Mesothelial cell of epicardium (in vitro differentiated cells): ENCODE measurements at places on chromosomes 1 and 21.

DNA sequence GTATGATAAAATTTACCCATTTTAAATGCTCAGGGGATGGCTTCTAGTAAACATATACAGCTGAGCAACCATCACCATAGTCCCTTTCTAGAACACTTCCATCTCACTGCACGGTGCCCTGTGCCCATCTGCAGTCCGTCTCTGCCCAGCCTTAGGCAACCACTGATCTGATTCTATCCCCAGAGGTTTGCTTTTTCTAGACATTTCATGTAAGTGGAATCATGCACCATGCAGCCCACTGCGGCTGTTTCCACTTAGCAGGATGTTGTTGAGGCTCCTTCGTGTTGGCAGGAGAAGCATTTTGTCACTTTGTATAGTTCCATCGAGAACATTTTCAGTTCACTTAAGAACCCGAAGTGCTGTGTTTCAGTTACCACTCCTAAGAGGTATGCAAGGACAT, 27.8 kb upstream of the VAMP3 start:
- H3K4me3 ChIP-seq: no peak overlapping the region
- H3K36me3 ChIP-seq: peaks cover 6% of the 10 kb centered on the region
- H3K27me3 ChIP-seq: no peaks in the 10 kb centered on the region
- H3K27ac ChIP-seq: no peak overlapping the region

GRCh38 chr21:29145852-29146453, 15.5 kb downstream of the MAP3K7CL start:
- no peaks in the 10 kb centered on the region for H3K36me3 ChIP-seq
- no peak overlapping the region for H3K4me3 ChIP-seq
- H3K27me3 ChIP-seq: no peaks in the 10 kb centered on the region
- no peak overlapping the region for H3K27ac ChIP-seq
- DNase-seq: no peak
- H3K4me1 ChIP-seq: peaks cover 6% of the 10 kb centered on the region

DNA sequence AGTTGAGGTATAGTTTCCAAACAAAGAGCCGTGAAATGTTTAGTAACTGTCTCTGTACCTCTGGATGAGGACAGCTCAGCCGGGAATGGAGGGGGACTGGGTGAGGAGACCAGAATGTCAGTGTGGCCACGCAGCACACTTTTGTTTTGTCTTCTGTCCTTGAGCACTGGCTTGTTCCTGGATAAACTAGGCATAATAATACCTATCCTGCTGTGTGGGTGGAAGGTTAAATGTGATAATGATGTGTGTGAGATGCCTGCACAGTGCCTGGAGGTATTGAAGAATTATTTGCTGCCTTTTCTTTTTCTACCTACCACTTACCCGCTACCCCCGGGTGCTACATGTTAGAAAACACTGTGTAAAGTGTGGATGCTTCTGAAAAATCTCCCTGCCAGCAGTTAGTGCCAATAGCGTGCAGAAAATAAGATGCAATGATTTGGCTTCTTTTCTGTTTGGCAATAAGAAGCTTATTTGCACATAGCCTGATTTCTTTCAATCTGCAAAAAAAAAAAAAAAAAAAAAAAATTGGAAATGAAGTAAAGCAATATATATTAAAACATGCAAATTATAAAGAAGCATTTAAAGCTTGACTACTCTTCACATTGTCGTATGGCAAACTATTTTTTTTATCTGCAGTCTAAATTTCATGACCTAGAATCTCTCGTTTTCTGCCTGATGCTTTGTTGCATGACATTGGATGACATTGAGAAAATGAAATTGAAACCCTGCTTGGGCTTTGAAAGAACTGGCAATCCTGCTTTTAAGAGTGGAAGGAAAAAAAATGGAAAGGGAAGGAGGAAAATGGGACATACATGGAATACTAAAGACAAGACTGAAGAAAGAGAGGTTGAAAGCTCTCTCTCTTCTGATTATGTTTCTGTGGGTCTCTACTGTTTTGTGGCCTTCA, 89.5 kb downstream of the DISC1 start:
- DNase-seq: no peak
- H3K27me3 ChIP-seq: peaks cover 4% of the 10 kb centered on the region
- no peaks in the 10 kb centered on the region for H3K36me3 ChIP-seq
- H3K27ac ChIP-seq: no peak overlapping the region
- no peak overlapping the region for H3K4me3 ChIP-seq

DNA sequence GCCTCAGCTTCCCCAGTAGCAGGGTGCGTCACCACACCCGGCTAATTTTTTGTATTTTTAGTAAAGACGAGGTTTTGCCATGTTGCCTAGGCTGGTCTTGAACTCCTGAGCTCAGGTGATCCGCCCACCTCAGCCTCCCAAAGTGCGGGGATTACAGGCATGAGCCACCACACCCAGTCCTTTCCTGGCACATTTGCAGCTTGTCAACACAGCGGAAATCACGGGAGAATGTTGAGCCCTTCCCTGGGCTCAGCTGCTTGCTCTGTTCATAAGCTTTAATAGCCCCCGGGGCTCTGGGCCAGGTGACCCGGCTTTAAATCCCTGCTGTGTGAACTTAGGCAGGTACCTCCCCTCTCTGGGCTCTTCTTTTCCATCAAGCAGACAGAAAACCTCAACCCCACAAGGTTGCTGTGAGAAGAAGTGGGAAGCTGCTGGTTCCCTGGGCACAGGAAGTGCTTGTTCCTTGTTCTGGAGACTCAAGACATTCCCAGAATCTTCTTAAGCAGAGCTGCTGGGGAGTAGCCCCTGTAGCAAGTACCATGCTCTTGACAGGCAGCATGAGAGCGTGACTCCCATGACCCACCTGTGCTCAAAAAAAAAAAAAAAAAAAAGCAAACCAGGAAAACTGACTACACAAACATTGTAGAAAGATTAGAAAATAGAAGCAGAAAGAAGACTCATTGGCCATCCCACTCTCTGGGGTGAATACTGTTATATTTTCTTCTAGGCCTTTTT, 14.5 kb upstream of the SELENON start:
- no peak overlapping the region for H3K27ac ChIP-seq
- peaks cover 13% of the 10 kb centered on the region for H3K27me3 ChIP-seq
- no peak for DNase-seq
- no peak overlapping the region for H3K4me3 ChIP-seq
- peaks cover 11% of the 10 kb centered on the region for H3K4me1 ChIP-seq

GRCh38 chr1:56466538-56466937, 112.8 kb downstream of the PLPP3 start:
- H3K4me1 ChIP-seq: peaks cover 58% of the 10 kb centered on the region
- no peak overlapping the region for H3K27ac ChIP-seq
- H3K36me3 ChIP-seq: no peaks in the 10 kb centered on the region
- H3K27me3 ChIP-seq: no peaks in the 10 kb centered on the region

- peaks cover 6% of the 10 kb centered on the region for H3K4me1 ChIP-seq
- no peak overlapping the region for H3K4me3 ChIP-seq
- no peak overlapping the region for H3K27ac ChIP-seq
- peaks cover 6% of the 10 kb centered on the region for H3K27me3 ChIP-seq
- H3K36me3 ChIP-seq: no peaks in the 10 kb centered on the region
Measured at GRCh38 chr1:182681568-182681912, 2.8 kb downstream of the RGS8 start.

DNA sequence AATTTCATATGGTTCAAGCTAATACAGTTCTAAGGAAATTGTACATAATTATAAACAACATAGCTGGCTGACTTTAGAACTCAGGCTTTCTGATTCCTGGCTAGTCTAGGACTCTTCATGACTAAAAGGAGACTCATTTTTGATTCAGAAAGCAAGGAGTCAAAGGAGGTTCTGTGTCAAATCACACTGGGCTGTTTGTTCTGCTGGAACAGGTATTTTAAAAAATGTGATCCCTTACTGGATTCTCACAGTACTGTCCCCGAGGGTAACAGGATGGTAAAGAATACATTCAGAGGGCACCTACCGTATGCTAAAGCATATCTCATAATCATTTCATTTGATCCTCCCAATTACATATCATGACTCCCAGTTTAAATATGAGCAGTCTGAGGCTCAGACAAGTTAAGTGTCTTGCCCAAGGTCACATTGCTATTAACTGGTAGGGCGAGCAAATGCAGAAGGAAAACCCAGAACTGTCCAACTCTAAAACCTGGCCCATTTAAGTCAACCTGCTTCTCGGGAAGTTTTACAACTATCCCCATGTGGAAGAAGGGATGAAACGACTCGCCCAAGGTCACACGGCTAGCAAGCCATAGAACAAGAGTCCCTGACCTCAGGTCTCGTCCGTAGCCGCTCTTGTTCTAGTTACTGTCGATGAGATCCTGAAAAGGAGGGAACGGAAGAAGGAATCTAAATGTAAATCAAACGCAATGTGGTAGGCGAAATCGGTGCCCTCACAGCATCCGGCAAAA, 675 bp downstream of the MYSM1 start:
- H3K27me3 ChIP-seq: no peaks in the 10 kb centered on the region
- peaks cover 24% of the 10 kb centered on the region for H3K4me1 ChIP-seq
- no peak for DNase-seq
- H3K36me3 ChIP-seq: peaks cover 6% of the 10 kb centered on the region
- H3K4me3 ChIP-seq: peak overlapping the region; percentile 90

DNA sequence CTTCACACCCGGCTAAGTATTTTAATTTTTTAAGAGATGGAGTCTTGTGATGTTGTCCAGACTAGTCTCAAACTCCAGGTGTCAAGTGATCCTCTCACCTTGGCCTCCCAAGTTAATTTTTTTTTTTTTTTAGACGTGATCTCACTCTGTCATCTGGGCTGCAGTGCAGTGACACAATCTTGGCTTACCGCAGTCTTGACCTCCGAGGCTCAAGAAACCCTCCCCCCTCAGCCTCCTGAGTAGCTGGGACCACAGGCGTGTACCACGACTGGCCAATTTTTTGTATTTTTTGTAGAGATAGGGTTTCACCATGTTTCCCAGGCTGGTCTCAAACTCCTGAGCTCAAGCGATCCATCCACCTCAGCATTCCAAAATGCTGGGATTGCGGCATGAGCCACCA, 11.7 kb upstream of the IFNLR1 start:
- no peak overlapping the region for H3K4me3 ChIP-seq
- no peaks in the 10 kb centered on the region for H3K27me3 ChIP-seq
- peaks cover 17% of the 10 kb centered on the region for H3K4me1 ChIP-seq
- DNase-seq: no peak
- H3K36me3 ChIP-seq: no peaks in the 10 kb centered on the region

- no peaks in the 10 kb centered on the region for H3K36me3 ChIP-seq
- H3K27ac ChIP-seq: no peak overlapping the region
- DNase-seq: no peak
Measured at GRCh38 chr1:41623736-41624135, 139.3 kb upstream of the EDN2 start.

GRCh38 chr1:102239247-102239646, 242.5 kb upstream of the OLFM3 start:
- H3K27me3 ChIP-seq: no peaks in the 10 kb centered on the region
- H3K4me3 ChIP-seq: no peak overlapping the region

DNA sequence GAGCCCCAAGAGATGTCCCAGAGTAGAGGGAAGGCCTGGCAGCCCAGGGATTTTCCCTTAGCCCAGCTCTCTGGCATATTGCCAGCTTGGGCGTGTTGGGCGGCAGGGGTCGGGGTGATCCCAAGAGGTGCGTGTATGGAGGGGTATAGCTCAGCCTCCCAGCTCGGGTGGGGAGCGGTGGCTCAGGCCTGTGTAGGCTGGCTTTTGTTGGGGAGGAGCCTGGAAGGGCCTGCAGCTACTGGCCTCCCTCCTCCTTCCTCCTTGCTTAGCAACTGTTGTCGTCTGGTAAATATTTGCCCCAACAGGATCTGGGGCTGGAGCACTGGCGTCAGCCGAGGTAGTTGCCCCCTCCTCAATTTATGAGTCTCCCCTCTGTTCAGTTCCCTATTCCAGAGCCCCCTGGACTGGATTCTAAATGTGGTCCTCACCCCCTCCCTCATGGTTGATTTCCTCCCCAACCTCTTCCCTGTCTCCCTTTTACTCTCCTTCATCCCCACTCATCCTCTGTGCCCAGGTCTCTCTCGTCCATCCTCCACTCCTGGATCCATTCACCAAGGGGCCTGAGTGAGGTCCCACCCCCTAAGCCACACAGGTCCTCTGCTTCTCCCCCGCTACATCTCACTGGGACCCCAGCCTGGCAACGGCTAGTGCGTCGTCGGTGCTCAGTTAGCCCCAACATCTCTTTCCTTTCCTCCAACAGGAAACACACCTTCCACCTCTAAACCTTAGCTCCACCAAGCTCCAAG, 10.3 kb upstream of the LMNA start:
- peak overlapping the region; percentile 29 for H3K4me3 ChIP-seq
- H3K4me1 ChIP-seq: peaks cover 62% of the 10 kb centered on the region
- H3K27ac ChIP-seq: peak overlapping the region; percentile 99
- DNase-seq: no peak

DNA sequence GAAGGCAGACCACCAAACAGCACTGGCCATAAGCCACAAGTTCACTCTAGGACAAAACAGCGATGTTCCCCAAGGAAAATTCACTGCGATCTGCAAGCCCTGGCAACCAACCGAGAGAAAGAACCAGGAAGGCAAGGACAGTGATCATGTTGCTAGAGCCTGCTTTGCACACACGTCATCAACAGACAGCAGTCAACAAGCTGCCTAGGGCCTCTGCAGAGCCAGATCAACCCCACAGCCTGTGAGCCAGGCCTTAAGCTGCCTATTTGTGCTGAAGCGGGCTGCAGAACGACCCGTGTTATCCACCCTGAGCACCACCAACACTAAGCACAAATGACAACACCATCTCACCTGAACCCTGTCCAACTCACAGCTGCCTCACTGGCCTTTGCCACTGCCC, 6.2 kb upstream of the YRDC start:
- peaks cover 1% of the 10 kb centered on the region for H3K4me1 ChIP-seq
- no peak for DNase-seq
- H3K27ac ChIP-seq: no peak overlapping the region
- no peaks in the 10 kb centered on the region for H3K27me3 ChIP-seq
- peaks cover 2% of the 10 kb centered on the region for H3K36me3 ChIP-seq

GRCh38 chr1:53576866-53577760, 117.9 kb downstream of the DMRTB1 start:
- no peak for DNase-seq
- H3K27ac ChIP-seq: no peak overlapping the region
- H3K27me3 ChIP-seq: no peaks in the 10 kb centered on the region
- no peaks in the 10 kb centered on the region for H3K36me3 ChIP-seq

DNA sequence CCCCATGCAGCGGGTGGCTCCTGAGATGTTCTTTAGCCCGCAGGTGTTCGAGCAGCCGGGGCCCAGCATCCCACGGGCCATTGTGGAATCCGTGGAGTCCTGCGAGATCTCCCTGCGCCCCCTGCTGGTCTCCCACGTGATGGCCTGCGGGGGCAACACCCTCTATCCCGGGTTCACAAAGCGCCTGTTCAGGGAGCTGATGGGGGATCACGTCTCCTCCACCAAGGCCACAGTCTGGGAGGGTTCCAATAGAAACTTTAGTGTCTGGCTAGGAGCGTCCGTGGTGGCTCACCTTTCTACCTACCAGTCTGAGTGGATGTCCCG, 71.0 kb downstream of the ACTL8 start:
- H3K36me3 ChIP-seq: no peaks in the 10 kb centered on the region
- no peak overlapping the region for H3K4me3 ChIP-seq
- peak; percentile 61 for DNase-seq
- H3K27me3 ChIP-seq: peaks cover 68% of the 10 kb centered on the region

GRCh38 chr1:161388639-161389038, 21.0 kb upstream of the CFAP126 start:
- peak overlapping the region; percentile 84 for H3K4me3 ChIP-seq
- H3K4me1 ChIP-seq: peaks cover 10% of the 10 kb centered on the region
- DNase-seq: no peak
- H3K36me3 ChIP-seq: no peaks in the 10 kb centered on the region
- H3K27me3 ChIP-seq: no peaks in the 10 kb centered on the region
